Thyroid gland (tissue), 4 donors: ENCODE measurements at places on chromosomes 1 and 21.

- no peak for DNase-seq
Observed at GRCh38 chr1:14323568-14324247, 274.8 kb upstream of the KAZN start.

GRCh38 chr1:3530926-3531818 is 76.7 kb downstream of the ARHGEF16 start:
- DNase-seq = peak; percentile 88

GRCh38 chr1:94428441-94428840 is 10.3 kb downstream of the ABCD3 start:
- no peak for DNase-seq

- DNase-seq = peak; percentile 9
Observed at GRCh38 chr21:36747041-36747814, 48.3 kb downstream of the SIM2 start.

DNA sequence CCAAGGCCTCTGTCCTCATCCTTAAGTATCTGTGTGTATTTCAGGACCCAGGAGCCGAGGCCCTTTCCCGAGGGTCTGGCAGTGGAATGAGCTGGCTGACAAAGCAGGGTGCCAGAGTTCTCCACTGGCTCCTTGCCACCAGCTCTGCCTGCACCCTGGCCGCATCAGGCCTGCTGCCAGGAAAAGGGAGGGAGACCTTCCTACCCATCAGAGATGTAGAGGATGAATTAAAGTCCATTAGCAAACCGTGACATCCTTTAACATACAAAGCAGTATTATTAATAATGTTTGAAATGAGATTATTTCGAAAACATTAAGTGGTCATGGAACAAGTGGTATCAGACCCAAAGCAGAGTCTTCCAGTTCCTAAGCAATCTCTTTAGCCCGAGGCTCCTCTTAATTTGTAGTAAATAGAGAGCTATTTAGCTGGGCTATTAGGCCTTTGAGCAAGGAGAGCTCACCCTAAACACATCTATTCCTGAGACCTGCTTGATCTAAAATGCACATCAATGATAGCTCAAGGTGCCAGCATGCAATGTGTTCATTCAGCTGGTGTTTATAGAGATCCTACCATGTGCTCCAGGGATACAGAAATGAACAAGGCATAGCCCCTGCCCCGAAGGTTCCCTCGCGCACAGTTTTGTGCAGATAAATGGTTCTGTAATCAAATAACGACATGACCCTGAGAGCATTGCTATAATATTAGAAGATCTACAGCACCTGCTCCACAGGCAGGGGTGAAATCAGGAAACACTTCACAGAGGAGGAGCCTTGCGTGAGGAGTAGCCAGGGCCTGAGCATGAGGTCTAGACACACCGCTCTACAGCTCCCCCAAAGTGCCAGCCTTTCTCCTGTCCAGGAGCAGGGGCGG is 44.0 kb downstream of the FAM163A start:
- peak; percentile 80 for DNase-seq

GRCh38 chr1:110726755-110727154 is 52.0 kb upstream of the KCNA3 start:
- no peak for DNase-seq

DNA sequence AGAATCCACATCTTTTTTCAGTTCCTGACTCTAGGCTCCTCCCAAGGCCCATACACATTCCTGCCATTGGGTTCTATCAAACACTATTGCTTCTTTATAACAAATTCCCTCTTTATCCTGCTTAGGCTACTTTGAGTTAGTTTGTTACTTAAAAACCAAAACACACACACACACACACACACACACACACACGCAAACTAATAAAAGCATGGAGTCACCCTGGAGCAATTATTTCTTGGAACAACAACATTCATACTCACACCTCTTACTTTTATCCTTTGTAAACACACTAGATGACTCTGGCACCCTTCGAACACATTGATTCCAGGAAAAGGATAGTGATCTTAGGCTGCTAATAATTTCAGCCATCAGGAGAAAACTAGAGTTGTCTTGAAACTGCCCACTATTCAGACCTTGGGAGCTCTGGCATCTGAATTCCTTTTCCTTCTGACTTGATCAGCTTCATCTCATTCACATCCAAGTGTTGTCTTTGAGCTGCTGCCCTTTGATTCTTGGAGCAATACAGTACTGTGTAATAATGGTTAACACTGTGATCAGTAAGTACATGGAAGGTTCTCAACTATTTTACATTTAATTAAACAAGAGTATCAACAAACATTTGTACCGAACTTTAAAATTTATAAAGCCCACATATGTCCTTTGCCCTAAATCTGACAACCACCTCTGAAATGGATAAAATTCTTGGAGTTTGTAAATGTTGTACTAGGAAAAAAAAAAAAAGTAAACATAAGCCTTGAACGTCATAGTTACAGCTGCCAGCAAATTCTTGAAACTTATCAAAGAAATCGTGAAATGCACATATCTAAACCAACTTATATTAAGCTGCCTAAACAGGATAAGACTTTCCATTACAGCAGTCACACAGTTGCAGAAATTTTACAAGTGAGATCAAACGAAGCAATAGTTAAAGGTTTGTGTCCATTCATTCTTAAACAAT is 2.8 kb upstream of the SEC22B start:
- no peak for DNase-seq

DNA sequence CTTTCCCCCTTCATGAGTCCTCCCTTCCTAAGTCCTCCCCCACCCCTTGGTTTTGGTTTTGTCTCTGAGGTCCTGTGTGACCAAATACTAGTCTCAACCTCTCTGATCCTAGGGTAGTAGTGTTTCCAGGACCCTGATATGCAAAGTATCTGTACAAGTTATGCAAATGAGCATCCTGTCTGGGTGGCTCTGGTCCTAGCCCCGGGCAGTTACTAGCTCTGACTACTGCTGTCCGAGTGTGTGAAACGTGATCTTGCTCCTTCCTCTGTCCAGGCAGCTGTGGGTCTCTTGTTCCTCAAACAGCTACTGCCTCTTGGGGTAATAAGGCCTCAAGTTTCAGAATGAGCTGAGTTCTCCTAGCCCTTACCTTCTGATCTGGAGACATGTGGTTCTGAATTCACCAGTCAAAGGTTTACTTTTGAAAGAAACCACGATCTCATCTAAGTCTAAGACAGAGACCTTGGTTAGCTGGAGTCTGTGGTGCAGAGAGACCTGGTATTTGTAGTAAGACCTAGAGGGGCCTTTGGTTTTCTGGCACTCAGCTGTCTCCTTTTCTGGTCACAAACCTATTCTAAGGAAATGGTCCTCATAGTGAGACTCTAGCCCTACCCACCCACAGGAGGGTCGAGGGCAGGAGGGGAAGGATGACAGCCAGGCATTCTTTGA is 31.0 kb upstream of the IL19 start:
- no peak for DNase-seq

- DNase-seq = no peak
Observed at GRCh38 chr1:44985747-44986359, 542 bp downstream of the EIF2B3 start.

GRCh38 chr1:72724951-72725861 is 442.9 kb upstream of the NEGR1 start:
- DNase-seq = peak; percentile 2

DNA sequence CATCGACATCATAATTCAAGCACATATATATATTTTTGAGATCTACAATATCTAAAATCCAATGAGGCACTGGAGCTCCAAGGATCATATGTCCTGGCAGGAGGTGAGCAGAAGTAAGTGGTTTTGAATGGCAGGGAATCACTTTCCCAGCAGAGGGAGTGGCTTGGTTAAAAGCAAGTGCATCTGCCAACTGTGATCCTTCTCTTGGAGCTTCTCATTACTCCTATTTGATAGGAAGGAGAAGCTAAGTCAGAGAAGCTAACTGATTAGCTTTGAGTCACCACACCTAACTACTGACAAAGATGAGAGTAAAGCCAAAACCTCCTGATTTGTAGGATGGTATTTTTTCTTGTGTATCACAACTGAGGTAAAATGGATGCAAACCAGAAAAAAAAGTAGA is 55.0 kb downstream of the ALG14 start:
- no peak for DNase-seq

- no peak for DNase-seq
Observed at GRCh38 chr1:209667708-209668107, 7.5 kb upstream of the G0S2 start.

GRCh38 chr21:44517175-44517899 is 22.7 kb downstream of the KRTAP10-1 start:
- no peak for DNase-seq

DNA sequence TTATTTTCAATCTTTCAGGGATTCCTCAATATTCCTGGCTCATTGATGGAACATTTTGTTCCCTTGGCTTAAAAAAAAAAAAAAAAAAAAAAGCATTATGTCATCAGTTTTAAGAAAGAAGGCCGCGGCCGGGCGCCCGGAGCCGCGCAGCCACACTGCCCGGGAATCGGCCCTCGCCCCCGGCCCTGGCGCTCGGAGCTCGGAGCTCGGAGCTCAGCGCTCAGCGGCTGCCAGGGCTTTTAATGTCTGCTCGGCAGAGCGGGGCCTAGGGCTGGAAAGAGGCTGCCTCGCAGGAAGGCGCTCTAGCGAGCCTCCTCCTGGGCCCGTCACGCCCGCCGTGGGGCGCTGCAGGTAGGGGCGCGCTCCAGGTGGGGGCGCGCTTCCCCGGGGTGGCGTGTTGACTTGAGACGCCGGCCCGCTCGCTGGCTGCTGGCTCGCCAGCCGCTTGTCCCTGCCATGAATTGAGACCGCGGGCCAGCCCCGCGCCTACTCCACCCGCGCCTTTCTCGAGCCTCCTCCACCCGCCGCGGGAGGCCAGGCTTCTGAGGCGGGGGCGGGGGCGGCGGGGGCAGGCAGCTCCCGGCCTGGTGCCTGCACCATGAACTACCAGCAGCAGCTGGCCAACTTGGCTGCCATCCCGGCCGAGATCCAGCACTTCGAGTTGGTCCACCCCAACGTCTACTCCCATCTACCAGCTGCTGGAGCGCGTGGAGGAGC is 5.4 kb upstream of the TDRD5 start:
- peak; percentile 84 for DNase-seq

DNA sequence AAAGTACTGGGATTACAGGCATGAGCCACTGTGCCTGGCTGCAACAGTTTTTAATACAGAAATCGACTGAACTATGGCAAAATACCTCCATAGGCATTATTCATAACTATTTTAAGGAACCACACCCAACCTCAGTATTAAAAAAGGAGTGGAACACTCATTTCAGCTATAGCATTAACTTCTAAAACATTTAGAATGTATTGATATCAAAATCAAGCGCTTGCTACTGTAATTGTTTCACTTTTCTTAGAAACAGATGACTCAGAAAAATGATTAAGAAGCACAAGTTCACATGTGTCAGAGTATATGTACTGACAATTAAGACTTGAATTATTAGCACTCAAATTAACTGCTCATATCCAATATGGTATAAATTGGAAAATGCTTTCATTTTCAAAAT is 15.1 kb downstream of the AIDA start:
- no peak for DNase-seq

- DNase-seq = no peak
Observed at GRCh38 chr1:109624201-109625010, 4.8 kb downstream of the AMPD2 start.

- DNase-seq = no peak
Observed at GRCh38 chr1:166127003-166127402, 39.8 kb downstream of the FAM78B start.

DNA sequence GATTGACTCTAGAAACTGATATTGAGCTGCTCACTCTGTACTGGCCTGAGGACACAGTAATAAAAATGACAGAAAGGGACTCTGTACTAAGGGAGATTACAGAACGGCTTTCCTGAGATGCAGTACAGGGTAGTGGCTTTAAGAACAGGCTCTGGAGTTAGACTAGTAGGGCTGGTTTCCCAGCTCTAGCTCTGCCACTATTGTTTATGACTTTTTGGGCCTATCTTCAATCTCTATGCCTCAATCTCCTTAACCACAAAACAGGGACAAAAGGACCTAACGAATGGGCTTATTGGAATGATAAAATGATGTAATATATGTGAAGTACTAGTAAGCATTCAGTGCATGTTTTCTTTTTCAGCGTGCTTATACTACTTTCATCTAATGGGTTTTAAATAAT is 1.4 kb downstream of the DEPDC1 start:
- no peak for DNase-seq

DNA sequence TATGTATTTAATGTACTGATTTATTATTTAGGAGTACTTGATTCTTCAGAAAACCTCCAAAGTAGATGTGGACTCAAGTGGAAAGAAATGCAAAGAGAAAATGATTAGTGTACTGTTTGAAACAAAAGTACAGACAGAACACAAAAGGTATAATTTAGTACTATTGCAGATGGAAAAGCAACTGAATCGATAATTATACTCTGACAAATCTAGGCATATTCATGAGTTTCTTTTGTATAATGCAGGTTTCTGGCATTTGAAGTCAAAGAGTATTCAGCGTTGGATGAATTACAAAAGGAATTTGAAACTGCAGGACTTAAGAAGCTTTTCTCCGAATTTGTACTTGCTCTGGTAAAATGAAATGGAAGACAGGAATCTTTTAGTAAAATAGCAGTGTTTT is 12.5 kb downstream of the RWDD3 start:
- no peak for DNase-seq

- no peak for DNase-seq
Observed at GRCh38 chr1:68826836-68827235, 330.0 kb upstream of the DEPDC1 start.

DNA sequence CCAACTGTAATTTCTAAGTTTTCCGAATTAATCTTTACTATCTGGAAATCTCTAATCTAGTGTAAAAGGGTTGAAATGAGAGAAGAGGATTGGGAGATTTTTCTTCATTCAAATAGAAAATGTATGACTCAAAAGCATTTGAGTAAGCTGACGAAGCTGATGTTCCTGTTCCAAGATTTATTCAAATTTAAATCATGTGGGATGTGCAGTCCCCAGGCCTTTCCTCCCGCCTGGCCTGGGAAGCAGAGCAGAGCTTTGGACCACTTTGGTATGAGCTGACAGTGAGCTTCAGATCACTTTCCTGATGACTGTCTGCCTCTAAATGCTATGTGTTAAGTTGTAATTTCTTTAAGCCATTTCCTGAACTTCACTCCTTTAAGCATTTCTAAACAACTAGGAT is 192.0 kb downstream of the DHRS3 start:
- no peak for DNase-seq

GRCh38 chr1:66527686-66528085 is 6.3 kb upstream of the SGIP1 start:
- no peak for DNase-seq

- no peak for DNase-seq
Observed at GRCh38 chr1:162015196-162015595, 8.5 kb downstream of the OLFML2B start.

DNA sequence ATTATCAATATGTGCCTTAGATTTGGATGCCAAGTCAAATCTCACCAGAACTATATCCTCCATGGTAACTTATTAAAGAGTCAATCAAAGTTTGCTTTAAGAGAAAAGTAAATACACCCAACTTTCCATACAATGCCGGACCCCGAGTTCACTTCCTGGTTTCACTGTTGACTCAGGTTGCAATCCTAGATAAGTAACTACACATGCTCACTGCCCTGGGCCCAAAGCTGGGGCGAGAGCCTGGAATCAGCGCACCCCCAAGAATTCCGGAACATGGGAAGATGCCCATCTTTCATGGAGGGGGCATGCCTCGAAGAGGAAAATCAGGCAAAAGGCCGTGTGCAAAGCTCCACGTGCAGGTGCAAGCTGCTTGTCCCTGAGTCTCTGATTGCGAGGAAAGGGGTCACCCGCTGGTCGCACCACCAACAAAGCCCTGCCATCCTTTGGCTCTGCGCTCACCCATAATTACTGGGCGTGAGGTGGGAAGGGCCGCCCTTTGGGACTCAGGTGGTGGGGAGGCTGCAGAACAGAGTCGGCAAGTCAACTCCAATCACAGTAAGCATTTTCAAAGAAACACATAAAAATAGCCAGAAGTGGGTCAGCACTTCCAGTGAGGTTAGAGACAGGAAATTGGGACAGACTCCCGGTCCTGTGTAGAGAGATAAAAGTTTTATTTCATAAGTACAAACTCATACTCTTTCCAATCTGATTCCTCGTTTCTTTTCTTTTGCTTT is 167.7 kb downstream of the TOMM20 start:
- no peak for DNase-seq
